Left ventricle myocardium inferior (tissue), 1 donor: ENCODE measurements at places on chromosomes 2 and 18.

- no peak for DNase-seq
- no peaks in the 10 kb centered on the region for H3K36me3 ChIP-seq
- no peaks in the 10 kb centered on the region for H3K27me3 ChIP-seq
- H3K4me3 ChIP-seq: no peak overlapping the region
- H3K4me1 ChIP-seq: no peaks in the 10 kb centered on the region
- H3K27ac ChIP-seq: no peak overlapping the region
Measured at GRCh38 chr2:49162151-49162550, 7.8 kb upstream of the FSHR start.

DNA sequence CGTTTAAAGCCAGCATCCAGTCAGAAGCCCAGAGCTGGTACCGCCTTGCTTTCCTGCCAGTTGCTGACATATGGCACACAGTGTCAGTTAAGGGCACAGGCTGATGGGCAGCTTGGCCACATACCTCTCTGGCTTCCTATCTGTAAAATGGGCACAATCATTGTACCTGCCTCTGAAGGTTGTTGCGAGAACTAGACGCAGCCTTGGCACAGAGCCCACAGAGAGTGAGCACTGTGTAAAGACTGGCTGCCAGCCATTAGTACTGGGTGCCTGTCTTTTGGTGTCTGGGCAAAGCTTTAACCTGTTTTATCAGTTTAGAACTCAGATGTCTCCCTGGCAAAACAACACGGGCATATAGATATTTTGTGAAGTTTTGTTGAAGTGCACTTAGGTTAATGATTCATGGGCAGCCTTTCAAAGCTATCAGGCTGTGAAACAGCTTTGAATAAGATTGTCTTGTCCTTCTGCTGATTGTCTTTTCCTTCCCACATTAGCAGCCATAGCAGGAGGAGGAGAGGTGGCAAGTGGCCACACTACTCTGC, 269.5 kb downstream of the NEDD4L start:
- peak overlapping the region; percentile 82 for H3K27ac ChIP-seq
- H3K36me3 ChIP-seq: no peaks in the 10 kb centered on the region
- no peaks in the 10 kb centered on the region for H3K27me3 ChIP-seq
- H3K4me3 ChIP-seq: no peak overlapping the region
- H3K4me1 ChIP-seq: peaks cover 90% of the 10 kb centered on the region

GRCh38 chr2:60882971-60883753, 1.8 kb downstream of the REL start:
- H3K4me1 ChIP-seq: peaks cover 72% of the 10 kb centered on the region
- peak overlapping the region; percentile 97 for H3K27ac ChIP-seq

- H3K36me3 ChIP-seq: no peaks in the 10 kb centered on the region
- no peak overlapping the region for H3K27ac ChIP-seq
- no peak overlapping the region for H3K4me3 ChIP-seq
- H3K27me3 ChIP-seq: no peaks in the 10 kb centered on the region
Measured at GRCh38 chr18:28916456-28916855, 739.5 kb upstream of the CDH2 start.

DNA sequence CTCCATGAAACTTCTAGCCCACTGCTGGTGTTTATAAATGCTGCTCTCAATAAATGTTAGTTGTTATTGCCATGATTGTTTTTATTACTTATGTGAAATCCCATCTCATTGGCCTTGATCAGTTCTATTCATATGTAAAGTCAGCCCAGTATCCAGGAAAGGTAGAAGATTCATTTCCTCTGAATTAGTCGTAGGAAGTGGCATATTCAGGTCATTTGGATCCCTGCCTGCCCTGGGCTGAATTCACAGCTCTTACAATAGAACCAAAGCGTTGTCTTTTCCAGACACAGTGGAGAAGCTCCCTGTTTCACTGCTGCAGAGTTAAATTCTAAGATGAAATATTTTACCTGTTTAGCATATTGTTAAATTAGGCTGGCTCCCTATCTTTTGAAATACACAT, 70.3 kb downstream of the MAIP1 start:
- DNase-seq: no peak
- H3K4me1 ChIP-seq: peaks cover 18% of the 10 kb centered on the region
- H3K27ac ChIP-seq: peak overlapping the region; percentile 70
- H3K4me3 ChIP-seq: no peak overlapping the region
- H3K27me3 ChIP-seq: no peaks in the 10 kb centered on the region
- no peaks in the 10 kb centered on the region for H3K36me3 ChIP-seq

DNA sequence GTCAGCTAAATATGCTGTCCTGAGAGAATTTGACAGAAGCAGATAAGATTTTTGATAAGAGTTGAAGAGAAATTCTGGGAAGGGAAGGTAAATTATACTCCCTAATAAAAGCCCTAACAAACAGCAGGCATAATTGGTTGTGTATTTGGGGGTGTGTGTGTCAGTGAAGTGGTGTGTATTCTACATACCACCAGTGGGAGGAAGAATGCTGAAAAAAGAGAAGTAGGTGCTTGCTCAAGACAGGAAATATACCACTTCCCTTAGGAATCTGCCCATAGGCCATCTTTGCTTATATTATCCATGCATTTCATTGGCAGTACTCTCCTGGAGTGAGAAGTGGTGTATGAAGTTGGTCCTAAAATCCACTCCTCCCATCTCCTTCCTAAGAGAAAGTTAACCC, 76.2 kb downstream of the FMNL2 start:
- H3K4me1 ChIP-seq: peaks cover 46% of the 10 kb centered on the region
- no peak overlapping the region for H3K27ac ChIP-seq
- H3K27me3 ChIP-seq: no peaks in the 10 kb centered on the region
- DNase-seq: no peak
- no peaks in the 10 kb centered on the region for H3K36me3 ChIP-seq
- H3K4me3 ChIP-seq: no peak overlapping the region

DNA sequence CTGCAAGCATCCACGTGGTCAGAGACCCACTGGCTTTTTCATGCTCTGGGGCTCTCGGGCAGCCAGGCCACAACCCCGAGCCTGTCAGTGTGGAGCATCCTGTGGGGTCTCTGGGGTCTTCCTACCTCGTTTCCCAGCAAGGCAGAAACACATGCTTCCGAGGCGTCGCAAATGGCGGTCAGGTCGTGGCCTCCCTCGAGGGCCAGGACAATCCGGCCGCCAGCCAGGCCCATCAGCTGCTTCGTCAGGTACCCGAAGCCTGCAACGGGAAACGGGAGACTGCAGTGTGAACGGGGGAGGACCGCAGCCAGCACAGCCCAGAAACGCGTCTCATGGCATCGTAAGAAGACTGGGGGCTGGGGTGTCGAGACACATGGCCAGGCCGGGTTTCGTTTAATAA, 218.7 kb downstream of the TWIST2 start:
- peaks cover 68% of the 10 kb centered on the region for H3K36me3 ChIP-seq
- no peaks in the 10 kb centered on the region for H3K4me1 ChIP-seq
- H3K4me3 ChIP-seq: no peak overlapping the region
- H3K27ac ChIP-seq: no peak overlapping the region
- DNase-seq: no peak

- H3K27ac ChIP-seq: peak overlapping the region; percentile 93
- DNase-seq: peak; percentile 20
- no peaks in the 10 kb centered on the region for H3K36me3 ChIP-seq
- peaks cover 53% of the 10 kb centered on the region for H3K4me1 ChIP-seq
- H3K27me3 ChIP-seq: no peaks in the 10 kb centered on the region
Measured at GRCh38 chr2:10688921-10689807, 611 bp downstream of the NOL10 start.

GRCh38 chr2:40371525-40372282, 80.2 kb downstream of the SLC8A1 start:
- H3K36me3 ChIP-seq: no peaks in the 10 kb centered on the region
- no peaks in the 10 kb centered on the region for H3K27me3 ChIP-seq
- peaks cover 93% of the 10 kb centered on the region for H3K4me1 ChIP-seq

DNA sequence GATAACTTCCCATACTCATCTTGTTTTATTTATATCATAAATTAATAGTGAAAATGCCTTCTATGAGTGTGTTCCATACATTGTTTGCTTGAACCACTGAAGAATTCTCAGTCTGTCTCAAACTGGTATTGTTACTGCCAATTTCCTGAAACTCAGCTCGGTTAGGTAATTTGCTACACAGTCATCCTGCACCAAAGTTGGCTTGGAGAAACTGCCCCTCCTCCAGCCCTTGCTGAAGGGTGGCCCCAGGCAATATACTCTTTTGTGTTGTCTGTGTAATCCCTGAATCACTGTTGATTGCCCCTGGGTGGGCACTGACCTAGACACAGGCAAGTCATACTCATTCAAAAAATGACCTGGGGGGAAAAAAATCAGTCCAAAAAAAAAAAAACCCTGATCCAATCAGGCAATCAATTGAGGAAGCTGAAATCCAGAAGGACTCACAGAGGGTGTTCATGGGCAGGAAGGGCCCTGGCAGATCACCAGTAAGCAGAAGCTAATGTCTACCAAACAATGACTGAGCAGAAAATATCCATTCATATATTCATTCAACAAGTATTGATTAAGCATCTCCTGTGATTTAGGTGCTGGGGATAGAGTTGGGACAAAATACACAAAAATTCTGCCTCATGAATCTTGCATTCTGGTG, 3.8 kb upstream of the SESTD1 start:
- no peaks in the 10 kb centered on the region for H3K27me3 ChIP-seq
- H3K4me3 ChIP-seq: no peak overlapping the region
- H3K36me3 ChIP-seq: no peaks in the 10 kb centered on the region
- no peak for DNase-seq
- H3K27ac ChIP-seq: no peak overlapping the region

- H3K27ac ChIP-seq: peak overlapping the region; percentile 86
- peaks cover 76% of the 10 kb centered on the region for H3K4me1 ChIP-seq
- no peaks in the 10 kb centered on the region for H3K36me3 ChIP-seq
- H3K4me3 ChIP-seq: peak overlapping the region; percentile 68
Measured at GRCh38 chr2:105397953-105398335, 907 bp downstream of the FHL2 start.

DNA sequence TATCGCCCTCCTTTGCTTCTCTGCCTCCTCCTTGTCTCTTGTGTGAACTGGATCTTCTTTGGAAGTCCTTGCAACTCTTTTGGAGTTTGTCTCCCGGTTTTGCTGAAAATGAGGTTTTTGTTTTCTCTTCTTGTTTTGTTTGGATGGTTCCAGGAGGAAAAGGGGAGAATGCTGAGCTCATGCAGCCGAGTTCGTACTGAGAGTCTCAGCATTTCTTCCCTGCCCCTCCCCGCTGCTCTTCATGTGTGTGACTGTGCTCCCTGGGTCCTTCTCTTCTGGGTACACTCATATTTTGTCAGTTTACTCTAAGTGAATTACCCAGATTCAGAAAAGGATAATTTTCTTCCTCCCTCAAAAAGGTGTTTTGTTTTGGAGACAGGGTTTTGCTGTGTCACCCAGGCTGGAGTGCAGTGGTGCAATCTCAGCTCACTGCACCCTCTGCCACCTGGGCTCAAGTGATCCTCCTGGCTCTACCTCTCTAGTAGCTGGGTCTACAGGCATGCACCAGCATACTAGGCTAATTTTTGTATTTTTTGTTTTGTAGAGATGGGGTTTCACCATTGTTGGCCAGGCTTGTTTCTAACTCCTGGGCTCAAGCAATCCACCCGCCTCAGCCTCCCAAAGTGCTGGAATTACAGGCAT, 142.9 kb upstream of the IL1R2 start:
- H3K4me1 ChIP-seq: peaks cover 37% of the 10 kb centered on the region
- H3K36me3 ChIP-seq: peaks cover 61% of the 10 kb centered on the region
- H3K27me3 ChIP-seq: no peaks in the 10 kb centered on the region

DNA sequence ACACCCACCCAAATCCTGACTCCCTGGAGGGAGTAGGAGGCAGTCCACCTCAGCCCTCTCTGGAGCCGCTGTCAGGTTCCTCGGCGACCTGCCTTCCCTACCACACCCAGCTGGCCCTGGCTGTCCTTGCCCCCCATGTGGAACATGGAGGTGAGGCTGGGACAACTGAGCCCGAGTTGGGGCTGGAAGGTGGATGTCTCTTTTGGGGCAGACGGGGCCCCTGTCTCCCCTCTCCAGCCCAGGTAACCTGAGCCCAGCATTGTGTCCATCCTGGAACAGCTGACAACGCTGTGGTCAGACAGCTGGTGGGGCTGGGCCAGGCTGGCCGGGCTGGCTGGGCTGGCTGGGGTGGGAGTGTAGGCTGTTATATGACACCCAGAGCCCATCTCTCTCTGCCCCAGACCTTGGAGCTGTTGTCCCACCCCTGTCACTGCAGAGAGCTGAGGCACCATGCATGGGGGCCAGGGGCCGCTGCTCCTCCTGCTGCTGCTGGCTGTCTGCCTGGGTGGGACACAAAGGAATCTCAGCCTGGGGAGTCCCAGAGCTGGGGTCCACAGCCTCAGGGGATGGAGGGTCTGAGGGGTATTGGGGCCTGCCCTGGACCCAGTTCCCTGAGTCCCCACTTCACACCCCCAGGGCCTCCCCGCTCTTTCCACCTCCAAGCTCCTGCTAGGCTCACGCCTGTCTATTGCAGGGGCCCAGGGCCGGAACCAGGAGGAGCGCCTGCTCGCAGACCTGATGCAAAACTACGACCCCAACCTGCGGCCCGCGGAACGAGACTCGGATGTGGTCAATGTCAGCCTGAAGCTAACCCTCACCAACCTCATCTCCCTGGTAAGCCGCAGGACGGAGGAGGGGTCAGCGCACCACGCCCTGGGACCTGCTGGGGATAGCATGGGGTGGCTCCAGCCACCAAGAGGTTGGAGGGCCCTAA, at the start of gene CHRNG:
Gene CHRNG (plus strand): TSS at position 395 of the 934 bp plus-strand sequence. CDS start 56 bp downstream, at position 451.
- peaks cover 4% of the 10 kb centered on the region for H3K4me1 ChIP-seq
- no peak within 1 kb of the TSS for H3K4me3 ChIP-seq
- peaks cover 34% of the 10 kb centered on the region for H3K27me3 ChIP-seq
- no peaks in the 10 kb centered on the region for H3K36me3 ChIP-seq

DNA sequence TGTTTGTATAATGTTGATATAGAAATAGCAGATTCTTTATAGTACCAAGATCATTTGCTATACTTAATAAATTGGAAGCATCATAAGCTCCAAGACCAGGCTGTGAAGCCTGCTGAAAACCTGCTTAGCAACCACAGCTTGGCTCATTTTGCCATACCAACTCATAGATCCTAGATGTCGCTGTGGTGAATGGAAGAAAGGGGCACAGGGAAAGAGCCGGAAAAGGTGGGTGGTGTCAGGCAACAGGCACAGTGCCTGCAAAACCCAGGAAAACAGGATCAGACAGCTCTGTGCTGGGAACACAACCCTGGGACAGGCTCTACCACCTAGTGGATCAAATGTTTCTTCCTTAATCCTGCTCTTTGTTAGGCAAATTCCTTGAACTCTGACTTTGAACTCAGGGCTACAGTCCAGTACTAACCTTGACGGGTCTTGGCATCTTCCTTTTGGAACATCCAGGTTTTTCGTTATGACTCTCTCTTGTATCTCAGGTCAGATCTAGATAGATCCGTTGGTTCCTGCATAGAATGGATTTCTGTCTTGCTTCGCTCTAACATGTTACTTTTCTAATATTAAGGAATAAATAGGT, 31.6 kb downstream of the TWSG1 start:
- no peaks in the 10 kb centered on the region for H3K4me1 ChIP-seq
- no peak overlapping the region for H3K27ac ChIP-seq
- no peak overlapping the region for H3K4me3 ChIP-seq

- no peak overlapping the region for H3K4me3 ChIP-seq
- peaks cover 78% of the 10 kb centered on the region for H3K36me3 ChIP-seq
- H3K27me3 ChIP-seq: no peaks in the 10 kb centered on the region
- peak overlapping the region; percentile 87 for H3K27ac ChIP-seq
- peaks cover 99% of the 10 kb centered on the region for H3K4me1 ChIP-seq
Measured at GRCh38 chr2:46353509-46353908, 56.3 kb downstream of the EPAS1 start.

- H3K4me1 ChIP-seq: no peaks in the 10 kb centered on the region
- peaks cover 31% of the 10 kb centered on the region for H3K36me3 ChIP-seq
- H3K27me3 ChIP-seq: no peaks in the 10 kb centered on the region
- no peak for DNase-seq
- H3K27ac ChIP-seq: no peak overlapping the region
Measured at GRCh38 chr2:73021371-73022010, 50.0 kb downstream of the SFXN5 start.
